ENCODE measurements at places on chromosomes 11 and 22.
A peak's percentile ranks its signal among the peaks of the same experiment; 100 is the strongest.

GRCh38 chr11:313787-314553 is at the start of gene IFITM1:
TSS of gene IFITM1 (plus strand) at chr11:314040. CDS start at chr11:314171, 131 bp downstream.
- DNase-seq = peak; percentile 22
- H3K36me3 ChIP-seq = peaks cover 15% of the 10 kb centered on the region
- H3K27me3 ChIP-seq = peaks cover 25% of the 10 kb centered on the region
- peak within 1 kb of the TSS; percentile 74 for H3K4me3 ChIP-seq
- H3K4me1 ChIP-seq = peaks cover 47% of the 10 kb centered on the region
- peak within 1 kb of the TSS; percentile 99 for H3K27ac ChIP-seq

DNA sequence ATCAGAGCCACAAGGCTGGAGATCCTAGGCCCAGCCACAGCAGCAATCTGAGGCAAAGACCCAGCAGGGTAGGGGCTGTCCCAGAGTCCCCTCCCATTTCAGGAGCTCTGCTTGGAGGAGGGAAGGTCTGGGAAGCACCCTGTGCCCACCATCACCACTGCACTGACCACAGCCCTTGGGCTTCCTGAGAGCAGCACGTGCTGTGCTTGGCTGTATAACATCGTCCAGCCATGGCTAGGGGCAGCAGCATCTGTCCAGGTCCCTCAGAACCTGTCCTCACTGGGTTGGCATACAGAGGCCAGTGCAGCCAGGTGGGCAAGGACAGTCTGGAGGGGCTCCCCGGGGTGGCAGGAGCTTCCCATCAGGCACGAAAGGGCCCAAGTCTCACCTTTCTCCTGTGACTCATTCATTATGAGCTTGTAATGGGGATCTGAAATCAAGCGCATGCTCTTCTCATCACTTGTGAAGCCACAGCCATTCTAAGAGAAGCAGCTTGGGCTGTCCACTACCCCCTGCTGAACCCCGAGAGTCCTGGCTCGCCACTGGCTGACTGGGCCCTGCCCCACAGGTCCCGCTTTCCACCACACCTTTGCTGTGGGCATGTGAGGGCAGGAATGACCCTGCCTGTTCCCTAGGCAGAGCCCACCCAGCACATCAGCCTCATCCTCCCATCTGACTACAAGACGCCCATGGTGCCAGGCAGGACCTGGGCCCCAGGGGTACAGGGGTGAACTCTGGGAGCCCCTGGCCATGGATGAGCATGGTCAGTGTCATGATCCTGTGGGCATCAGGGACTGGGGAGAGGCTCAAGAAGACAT is 83.3 kb downstream of the MED15 start:
- peaks cover 23% of the 10 kb centered on the region for H3K36me3 ChIP-seq
- DNase-seq = no peak
- H3K27me3 ChIP-seq = no peaks in the 10 kb centered on the region

- no peaks in the 10 kb centered on the region for H3K27me3 ChIP-seq
- no peak overlapping the region for H3K27ac ChIP-seq
These were observed 123.3 kb upstream of the RASSF10 start for GRCh38 chr11:12885717-12886239.

DNA sequence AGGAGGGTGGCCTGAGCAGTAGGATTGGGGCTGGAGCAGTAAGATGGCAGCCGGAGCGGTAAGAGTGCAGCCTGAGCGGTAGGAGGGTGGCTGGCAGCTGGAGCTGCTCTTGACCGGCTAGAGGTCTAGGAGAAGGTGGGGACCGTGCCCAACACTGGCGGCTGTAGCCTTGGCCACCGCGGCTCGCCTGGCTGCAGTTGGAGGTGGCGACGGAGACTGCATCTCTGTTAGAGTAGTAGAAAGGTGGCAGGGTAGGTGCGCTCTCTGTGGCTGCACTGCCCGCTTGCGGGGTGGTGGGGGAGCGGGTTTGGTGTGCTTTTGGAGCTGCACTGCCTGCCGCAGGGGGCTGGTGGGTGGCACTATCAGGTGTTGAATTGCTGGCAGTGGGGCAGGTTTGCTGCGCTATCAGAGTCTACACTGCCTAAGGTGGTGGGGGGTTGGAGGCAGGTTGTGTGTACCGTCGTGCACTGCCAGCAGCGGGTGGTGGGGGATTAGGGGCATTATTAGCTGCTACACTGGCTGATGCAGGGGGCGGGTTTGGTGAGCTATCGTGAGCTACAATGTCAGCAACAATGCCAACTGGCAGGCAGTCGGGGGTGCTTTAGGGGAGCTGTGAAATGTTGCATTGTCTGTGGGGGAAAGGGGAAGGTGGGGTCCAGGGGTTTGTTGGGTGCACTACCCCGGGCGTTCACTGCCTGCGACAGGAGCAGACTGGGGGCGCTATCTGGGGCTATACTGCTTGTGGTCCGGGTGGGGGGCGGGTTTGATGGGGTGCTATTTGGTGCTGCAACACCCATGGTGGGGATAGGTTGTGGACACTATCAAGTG is 4461.3 kb upstream of the OR11H1 start:
- H3K4me3 ChIP-seq = no peak overlapping the region
- peaks cover 3% of the 10 kb centered on the region for H3K27me3 ChIP-seq
- no peak for DNase-seq

- H3K36me3 ChIP-seq = no peaks in the 10 kb centered on the region
- no peaks in the 10 kb centered on the region for H3K27me3 ChIP-seq
- no peak for DNase-seq
- no peak overlapping the region for H3K4me3 ChIP-seq
- peak overlapping the region; percentile 46 for H3K27ac ChIP-seq
- H3K4me1 ChIP-seq = peaks cover 9% of the 10 kb centered on the region
These were observed 39.0 kb downstream of the CWC15 start for GRCh38 chr11:94934362-94934761.

GRCh38 chr22:46508491-46508999 is 28.9 kb downstream of the CELSR1 start:
- no peak overlapping the region for H3K4me3 ChIP-seq
- H3K27me3 ChIP-seq = no peaks in the 10 kb centered on the region
- no peaks in the 10 kb centered on the region for H3K36me3 ChIP-seq
- no peaks in the 10 kb centered on the region for H3K4me1 ChIP-seq

- H3K4me3 ChIP-seq = no peak overlapping the region
- H3K36me3 ChIP-seq = no peaks in the 10 kb centered on the region
- H3K27ac ChIP-seq = no peak overlapping the region
- no peaks in the 10 kb centered on the region for H3K4me1 ChIP-seq
- no peak for DNase-seq
- H3K27me3 ChIP-seq = peaks cover 12% of the 10 kb centered on the region
These were observed 106.8 kb upstream of the NECTIN1 start for GRCh38 chr11:119835753-119836152.

- H3K4me3 ChIP-seq = no peak overlapping the region
- no peaks in the 10 kb centered on the region for H3K36me3 ChIP-seq
- DNase-seq = no peak
- H3K27ac ChIP-seq = no peak overlapping the region
These were observed 19.6 kb downstream of the FGF3 start for GRCh38 chr11:69799582-69799981.

DNA sequence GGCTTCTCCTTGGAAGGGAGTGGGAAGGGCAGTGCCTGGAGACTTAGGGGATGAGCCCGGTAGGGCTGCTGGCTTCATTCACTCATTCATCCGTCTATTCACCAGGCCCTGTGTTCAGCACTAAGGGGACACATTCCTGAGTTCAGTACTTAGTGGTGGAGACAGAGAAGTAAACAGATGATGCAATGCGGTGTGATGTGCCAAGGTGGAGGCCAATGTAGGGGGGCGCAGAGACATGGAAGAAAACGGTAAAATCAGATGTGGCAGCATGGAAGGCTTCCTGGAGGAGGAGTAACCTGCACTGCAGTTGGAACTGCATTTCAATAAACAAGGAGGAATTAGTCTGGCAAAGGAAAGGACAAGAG is 21.3 kb downstream of the GRIK4 start:
- no peaks in the 10 kb centered on the region for H3K36me3 ChIP-seq
- H3K4me3 ChIP-seq = no peak overlapping the region
- H3K27ac ChIP-seq = no peak overlapping the region

DNA sequence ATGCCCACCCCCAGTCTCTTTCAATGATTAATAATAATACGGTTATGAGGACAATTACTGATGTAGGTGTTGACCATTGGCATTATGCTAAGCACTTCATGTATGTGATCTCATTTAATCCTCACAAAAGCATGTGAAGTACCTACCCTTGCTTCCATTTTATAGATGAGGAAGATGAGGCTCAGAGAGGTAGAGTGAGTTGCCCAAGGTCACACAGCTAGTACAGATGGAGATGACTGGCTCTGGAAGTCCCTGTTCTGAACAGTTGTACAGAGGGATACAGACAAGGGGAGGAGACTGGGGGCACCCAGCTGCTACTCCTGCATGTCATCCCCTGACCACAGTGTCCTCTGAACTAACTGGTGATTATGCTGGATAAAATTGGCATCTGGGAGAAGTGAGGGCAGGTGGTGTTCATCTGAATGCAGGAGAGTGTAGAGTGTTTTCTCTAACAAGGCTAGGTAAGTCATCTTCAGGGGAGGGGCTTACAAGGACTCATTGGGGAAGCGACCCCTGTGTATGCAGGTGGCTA is 43.2 kb downstream of the KIAA1671 start:
- H3K4me1 ChIP-seq = peaks cover 33% of the 10 kb centered on the region
- no peak overlapping the region for H3K4me3 ChIP-seq
- no peaks in the 10 kb centered on the region for H3K27me3 ChIP-seq
- no peak overlapping the region for H3K27ac ChIP-seq

- DNase-seq = no peak
- no peaks in the 10 kb centered on the region for H3K36me3 ChIP-seq
- no peaks in the 10 kb centered on the region for H3K27me3 ChIP-seq
- no peak overlapping the region for H3K27ac ChIP-seq
These were observed 95.1 kb upstream of the PLET1 start for GRCh38 chr11:112355726-112356125.

GRCh38 chr11:12810568-12810894 is 136.3 kb downstream of the TEAD1 start:
- H3K36me3 ChIP-seq = no peaks in the 10 kb centered on the region
- DNase-seq = no peak
- no peaks in the 10 kb centered on the region for H3K27me3 ChIP-seq
- H3K27ac ChIP-seq = no peak overlapping the region
- H3K4me3 ChIP-seq = no peak overlapping the region

- no peaks in the 10 kb centered on the region for H3K27me3 ChIP-seq
- H3K36me3 ChIP-seq = peaks cover 7% of the 10 kb centered on the region
- H3K4me1 ChIP-seq = peaks cover 45% of the 10 kb centered on the region
- no peak for DNase-seq
- peak overlapping the region; percentile 87 for H3K27ac ChIP-seq
These were observed 987 bp downstream of the C1QTNF6 start for GRCh38 chr22:37186997-37187522.

- no peak overlapping the region for H3K4me3 ChIP-seq
- no peaks in the 10 kb centered on the region for H3K4me1 ChIP-seq
- DNase-seq = no peak
- H3K27ac ChIP-seq = no peak overlapping the region
These were observed 69.7 kb downstream of the NELL1 start for GRCh38 chr11:20739107-20739506.

DNA sequence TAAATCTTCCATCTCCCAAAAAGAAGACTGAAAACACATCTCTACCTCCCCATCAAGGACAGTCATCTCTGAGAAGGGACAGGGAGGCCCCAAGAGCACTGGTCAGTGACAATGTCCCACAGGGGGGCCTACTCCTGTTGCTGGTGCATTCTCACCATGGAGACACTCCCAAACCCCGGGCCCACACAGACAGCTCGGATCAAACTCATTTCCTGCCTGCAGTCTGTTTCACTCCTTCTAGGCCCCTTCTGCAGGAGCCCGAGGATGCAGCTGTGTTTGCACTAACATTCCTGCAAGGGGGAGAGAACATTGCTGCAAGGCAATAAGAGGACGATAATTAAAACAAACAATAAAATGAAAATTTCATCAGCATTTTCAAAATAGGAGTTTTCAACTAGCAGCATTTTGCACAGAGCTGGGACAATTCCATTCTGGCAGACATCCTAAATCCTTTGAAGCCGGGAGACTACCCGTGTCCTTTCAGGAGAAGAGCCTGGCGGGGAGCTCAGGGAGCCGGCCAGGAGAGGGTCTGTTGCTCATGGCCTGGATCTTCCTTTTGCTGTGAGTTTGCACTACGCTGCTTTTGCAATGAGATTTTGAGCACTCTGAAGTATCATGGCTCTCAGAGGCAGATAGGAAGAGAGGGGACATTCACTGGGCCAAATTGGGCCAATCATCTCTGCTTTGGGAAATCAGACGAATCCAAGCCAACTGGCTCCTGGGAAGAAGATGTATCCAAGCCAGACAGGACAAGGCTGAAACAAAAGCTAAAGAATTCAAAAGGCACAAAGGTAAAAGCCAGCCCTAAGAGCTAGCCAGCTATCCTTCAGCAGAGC is 33.2 kb downstream of the SPATA19 start:
- peaks cover 10% of the 10 kb centered on the region for H3K4me1 ChIP-seq
- H3K4me3 ChIP-seq = no peak overlapping the region
- peaks cover 33% of the 10 kb centered on the region for H3K27me3 ChIP-seq
- DNase-seq = no peak
- H3K27ac ChIP-seq = no peak overlapping the region
- H3K36me3 ChIP-seq = no peaks in the 10 kb centered on the region

- H3K27me3 ChIP-seq = no peaks in the 10 kb centered on the region
- H3K4me1 ChIP-seq = no peaks in the 10 kb centered on the region
- no peak for DNase-seq
- H3K36me3 ChIP-seq = no peaks in the 10 kb centered on the region
- H3K4me3 ChIP-seq = no peak overlapping the region
- no peak overlapping the region for H3K27ac ChIP-seq
These were observed 154.7 kb downstream of the BARX2 start for GRCh38 chr11:129530154-129530895.

DNA sequence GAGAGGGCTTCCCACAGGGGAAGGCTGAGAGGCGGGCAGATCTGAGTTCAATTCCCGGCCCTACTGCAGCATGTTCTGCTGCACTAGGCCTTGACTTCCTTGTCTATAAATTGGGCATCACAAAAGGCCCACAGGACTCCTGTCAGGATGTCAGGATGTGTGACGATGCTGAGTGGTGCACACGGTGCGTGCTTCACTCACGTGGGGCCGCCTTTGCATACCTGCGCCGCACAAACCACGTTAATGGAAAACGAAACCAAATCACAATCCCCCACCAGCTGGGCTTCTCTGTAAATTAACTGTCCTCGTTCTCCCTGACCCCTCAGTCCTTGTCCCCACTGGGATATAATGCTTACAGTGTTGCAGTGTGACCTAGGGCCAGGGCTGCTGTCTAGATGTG is 32.3 kb upstream of the TSPAN18 start:
- DNase-seq = no peak
- H3K27me3 ChIP-seq = no peaks in the 10 kb centered on the region
- no peak overlapping the region for H3K27ac ChIP-seq
- H3K4me1 ChIP-seq = no peaks in the 10 kb centered on the region
